ENCODE measurements at places on chromosomes 16 and 17.

- no peak for DNase-seq
These were observed 233.4 kb downstream of the STX8 start for GRCh38 chr17:9342225-9342624.

- peak; percentile 30 for DNase-seq
These were observed 44.0 kb downstream of the SREBF1 start for GRCh38 chr17:17792551-17793377.

DNA sequence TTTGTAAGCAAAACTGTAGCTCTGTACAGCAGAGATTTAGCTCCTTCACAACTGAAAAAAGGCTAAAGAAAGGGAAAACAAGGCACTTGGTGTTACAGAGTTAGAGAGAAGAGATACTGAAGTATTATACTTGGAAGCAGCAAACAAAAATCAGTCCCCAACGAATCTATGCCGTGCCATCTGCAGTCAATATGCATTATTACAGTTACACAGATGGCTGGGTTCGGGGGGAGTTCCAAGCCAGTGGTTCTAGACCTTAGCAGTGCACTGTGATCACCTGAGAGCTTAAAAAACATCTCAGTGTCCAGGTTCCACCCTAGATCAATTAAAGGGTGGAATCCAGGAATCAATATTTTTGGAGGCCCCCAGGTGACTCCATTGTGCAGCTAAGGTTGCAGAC is 489.9 kb downstream of the SHISA9 start:
- no peak for DNase-seq

- DNase-seq: peak; percentile 94
These were observed at the start of the genes CENPN and CMC2 for GRCh38 chr16:81006813-81007695. Gene CENPN, plus strand, starts transcription at chr16:81007214. Its CDS starts 4,726 bp downstream, at chr16:81011940. Gene CMC2, minus strand, starts transcription at chr16:81006885. Its CDS starts 9,491 bp downstream, at chr16:80997394.

GRCh38 chr17:67942810-67943209 is 53.5 kb downstream of the C17orf58 start:
- DNase-seq: peak; percentile 3

- DNase-seq: peak; percentile 75
These were observed 12.5 kb downstream of the NTAN1 start for GRCh38 chr16:15043344-15043743.

DNA sequence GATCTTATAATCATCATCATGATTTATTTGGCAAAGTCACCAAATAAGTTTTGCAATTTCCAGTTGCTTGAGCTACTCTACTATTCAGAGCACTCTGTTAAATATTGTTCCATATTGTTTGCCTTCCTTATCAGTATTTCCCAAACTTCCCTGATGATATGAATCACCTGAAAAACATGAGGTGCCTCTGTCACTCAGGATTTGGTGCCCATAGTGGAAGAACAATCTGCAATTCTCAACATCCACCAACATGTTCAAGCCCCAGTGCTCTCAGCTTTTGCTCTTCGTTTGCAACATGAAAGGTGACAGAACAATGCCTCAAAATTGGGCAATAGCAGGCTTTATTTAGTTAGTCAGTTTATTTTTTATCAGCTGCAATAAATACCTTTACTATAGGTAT is 28.6 kb upstream of the WSB1 start:
- peak; percentile 92 for DNase-seq

DNA sequence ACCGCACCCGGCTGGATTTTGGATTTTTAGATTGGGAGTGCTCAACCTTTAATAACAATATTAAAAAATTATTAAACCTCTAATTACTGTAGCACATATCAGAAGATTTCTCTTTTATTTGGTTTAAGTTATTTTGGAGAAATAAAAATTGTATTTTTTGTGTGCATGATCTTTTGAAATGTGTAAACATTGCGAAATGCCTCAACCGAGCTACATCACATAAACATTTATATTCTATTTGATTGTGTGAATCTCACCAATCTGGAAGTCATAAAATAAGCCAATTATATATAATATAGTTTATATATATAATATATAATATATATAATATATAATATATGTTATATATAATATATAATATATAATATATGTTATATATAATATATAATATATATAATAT is 696.2 kb upstream of the RBFOX1 start:
- no peak for DNase-seq

DNA sequence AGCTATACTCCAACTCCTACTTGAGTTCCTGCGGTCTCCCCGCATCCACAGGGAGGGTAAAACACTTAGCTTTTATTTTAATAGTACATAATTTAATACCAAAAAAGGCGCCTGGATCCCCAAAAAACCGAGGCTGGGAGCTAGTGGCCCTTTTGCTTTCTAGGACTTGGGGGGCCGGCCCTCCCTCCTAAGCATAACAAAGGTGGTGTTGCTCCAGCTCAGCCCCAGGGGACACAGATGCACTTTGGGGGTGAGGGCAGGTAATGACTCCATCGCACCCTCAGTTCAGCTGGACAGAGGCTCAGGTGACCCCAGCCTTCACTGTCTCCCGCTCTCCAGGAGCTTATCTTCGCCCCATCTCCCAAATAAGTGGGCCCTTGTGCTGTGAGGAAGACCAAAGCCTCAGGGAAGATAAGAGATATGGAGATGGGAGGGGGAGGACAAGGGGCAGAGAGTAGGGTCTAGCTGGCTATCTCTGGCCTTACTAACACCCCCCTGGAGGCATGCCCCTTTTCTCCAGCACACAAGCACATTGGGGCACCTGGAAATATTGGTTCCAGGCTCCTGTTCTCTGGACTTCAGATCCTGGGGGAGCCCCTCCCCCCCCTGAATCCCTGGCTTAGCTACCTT is 2.8 kb upstream of the NHERF1 start:
- DNase-seq: no peak

DNA sequence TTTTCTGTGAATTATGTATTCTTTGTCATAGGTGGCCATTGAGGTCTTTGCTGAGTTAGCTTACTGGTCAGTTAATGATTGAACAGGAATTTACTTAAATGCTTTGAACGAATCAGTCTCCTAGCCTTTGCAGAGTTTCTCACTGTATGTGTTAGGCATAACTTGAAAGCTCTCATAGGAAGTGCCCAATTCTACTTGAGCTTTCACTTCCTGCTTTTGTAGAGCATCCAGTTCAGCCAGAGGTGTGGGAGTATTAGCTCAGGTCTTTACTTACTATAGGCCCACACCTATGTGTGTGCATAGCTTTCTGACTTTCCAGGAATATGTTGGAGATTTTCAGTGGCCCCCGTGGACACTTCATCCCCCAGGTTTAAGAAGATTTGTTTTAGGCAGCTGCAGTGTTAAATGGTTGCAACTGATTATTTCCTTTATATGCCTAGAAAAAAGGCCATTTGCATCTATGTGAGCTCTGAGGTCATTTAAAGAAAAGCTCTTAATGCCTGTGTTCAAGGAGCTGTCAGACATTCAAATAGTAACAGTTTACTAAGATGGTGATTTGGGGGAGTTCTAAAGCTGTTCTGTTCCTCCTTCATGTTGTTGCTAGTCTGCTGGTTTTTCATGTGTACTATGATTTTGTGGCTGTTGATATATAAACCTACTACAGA is 62.3 kb downstream of the PHKB start:
- DNase-seq: no peak

DNA sequence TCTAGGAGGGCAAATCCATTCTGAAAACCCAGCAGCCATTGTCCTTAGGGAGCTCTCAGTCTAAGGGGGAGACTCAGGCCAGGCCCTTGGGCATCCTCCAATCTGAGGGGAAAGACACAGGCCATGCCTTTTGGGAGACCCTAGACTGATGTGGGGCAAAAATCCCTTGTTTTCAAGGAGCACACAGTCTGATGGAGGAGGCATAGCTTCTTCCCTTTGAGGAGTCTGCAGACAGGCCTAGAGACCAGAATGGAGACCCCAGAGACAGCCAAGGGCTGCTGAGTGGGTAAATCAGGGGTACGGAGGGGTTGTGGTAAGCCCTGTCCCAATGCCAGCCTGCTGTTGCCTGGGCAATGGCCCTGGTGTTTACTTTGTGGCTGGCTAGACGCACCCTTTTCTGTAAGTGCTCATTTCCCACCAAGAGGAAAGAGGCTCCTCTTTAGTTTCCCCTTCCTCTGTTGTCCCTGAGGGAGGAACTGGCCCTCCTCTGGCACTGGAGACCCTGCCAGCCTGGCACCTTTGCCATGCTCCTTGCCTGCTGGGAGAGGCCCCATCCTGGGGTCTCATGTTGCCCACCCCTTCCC is 19.3 kb downstream of the ARHGAP23 start:
- no peak for DNase-seq

DNA sequence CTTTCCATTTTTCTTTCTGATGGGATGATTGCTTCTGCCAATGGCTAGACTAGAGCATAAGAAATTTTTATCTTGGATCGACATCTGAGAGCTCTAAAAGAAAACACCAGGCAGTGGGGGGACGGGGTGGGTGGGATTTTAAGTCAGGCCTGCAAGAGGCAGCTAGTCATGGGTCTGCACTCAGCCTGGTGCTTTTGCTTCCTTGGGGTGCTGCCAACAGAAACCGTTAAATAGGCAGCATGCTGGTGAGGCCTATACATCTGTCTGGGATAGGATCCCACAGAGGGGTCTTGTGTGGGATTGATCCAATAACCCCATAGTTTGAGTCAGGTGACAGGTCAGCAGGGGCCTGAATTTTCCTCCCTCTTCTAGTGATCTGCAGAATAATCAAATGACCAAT is 26.9 kb downstream of the ZNRF1 start:
- no peak for DNase-seq

DNA sequence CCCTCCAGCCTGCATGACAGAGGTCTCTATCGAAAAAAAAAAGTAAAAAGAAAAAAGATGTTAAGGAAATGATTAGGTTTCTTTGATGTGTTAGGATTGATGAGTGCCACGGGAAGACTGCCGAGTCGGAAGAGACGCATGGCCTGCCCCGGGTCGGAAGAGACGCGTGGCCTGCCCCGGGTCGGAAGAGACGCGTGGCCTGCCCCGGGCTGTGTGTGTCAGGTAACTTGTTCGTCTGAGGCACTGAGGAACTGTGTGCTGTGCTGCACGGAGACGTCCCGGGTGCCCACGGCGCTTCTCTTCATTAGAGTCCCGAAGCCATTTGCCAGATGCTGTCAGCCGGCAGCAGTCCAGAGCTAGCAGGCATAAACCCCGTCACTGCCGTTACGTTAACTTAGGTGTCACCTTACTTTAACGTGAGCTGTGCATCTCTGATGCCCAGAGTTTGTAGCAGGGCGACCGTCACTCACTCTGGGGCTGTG is 40.5 kb upstream of the FASN start:
- DNase-seq: no peak
